Hindlimb muscle (tissue), 1 donor: ENCODE measurements at places on chromosomes 7 and 10.

DNA sequence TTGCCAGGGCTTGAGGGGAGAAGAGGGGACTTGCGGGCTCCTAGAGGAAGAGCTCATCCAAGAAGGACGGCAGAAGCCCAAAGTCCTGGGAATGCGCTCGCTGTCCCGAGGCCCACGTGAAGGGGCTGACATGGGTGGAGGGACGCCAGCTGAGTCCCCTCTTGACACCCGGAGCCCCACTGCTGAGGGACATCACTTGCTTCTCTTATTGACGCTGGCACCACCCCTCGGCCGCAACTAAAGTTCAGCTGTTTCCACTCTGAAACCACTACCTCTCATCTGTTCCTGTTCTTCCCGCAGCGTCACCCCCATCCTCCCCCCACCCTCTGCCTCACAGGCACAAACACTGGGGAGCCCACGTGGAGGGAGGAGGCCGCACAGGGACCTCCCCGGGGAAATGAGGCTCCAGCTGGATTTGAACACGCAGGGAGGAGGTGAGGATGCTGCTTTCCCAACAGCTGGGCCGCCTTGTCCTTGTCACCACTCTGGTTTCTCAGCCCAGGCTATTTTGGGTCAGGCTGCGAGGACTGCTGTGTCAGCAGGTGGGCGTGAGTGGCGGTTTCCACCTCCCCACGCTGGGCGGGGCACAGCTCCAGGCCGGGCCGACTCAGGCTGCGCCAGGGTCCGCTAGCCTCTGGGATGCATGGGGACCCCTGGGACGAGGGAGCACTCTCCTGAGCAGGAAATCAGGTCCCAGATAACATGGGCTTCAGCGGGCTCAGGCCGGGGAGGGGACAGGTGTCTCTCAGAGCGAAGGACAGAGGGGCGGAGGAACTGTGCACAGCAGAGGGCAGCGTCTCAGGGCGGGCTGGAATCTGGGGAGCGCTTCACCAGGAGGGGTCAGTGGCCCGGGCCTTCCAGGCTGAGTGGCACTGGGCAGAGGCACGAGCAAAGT is 156.3 kb downstream of the ZNF248 start:
- DNase-seq, result no peak

GRCh38 chr7:17687361-17687760 is 252.9 kb downstream of the SNX13 start:
- no peak for DNase-seq

DNA sequence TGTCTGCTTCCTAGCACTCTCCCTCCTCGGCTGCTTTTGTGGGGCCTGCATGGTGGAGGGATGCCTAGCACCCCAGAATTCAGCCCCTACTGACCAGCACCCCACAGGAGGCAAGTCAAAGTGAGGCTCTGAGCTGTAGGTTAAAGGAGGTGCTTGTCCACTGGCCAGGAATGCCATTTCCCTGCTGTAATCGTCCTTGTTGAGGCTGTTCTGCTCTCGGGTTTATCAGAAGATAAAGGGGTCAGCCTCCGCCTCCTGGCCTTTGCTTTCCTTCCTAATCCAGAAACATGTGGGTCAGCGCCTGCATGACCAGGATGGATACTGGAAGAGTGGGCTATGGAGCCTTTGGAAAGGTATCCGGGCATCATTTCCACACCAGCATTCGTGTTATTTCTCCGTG is 98.9 kb downstream of the MKI67 start:
- no peak for DNase-seq

DNA sequence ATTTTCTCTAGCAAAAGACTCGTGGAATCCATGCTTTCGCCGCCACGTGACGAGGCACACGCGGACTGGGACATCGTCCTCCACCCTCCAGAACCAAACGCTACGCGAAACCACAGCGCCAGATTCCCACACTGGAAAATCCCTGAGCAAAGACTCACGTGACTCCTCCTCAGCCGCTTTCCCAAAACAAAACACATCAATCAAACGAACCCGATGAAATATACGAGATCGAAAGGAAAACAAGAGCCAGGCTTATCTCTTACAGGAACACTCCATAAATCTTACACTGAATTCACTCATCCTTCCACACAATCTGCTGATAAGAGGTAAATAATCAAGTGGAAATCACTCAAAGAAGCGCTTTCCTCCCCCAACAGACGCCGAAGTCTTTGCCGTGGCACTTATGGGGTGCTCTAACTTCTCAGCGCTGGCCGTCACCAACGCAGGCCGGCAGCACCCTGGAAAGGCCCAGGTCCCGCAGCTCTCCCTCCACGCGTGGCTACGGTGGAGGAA is 23.8 kb downstream of the DIP2C start:
- DNase-seq, result no peak

DNA sequence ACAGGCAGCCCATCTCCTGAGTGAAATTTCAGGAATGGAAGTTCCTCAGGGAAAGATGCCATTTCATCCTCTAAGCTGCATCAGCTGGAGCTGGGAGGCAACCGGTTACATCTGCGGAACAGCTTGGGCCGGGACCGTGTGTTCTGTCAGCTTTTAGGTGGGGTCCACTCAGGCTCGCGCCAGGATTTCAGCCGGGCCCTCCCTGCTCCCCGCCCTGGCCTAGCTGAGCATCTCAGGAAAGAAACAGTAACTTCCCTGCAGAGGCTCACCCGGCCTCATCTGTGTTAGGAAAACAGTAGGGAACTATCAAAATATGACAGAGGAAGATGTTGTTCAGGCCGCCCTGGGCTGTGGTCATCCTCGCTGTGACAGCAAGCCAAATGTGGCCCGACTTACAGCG is 110.4 kb downstream of the TRIL start:
- peak; percentile 32 for DNase-seq

- DNase-seq, result peak; percentile 95
Observed at GRCh38 chr7:1536743-1537534, 6.4 kb downstream of the MAFK start.

DNA sequence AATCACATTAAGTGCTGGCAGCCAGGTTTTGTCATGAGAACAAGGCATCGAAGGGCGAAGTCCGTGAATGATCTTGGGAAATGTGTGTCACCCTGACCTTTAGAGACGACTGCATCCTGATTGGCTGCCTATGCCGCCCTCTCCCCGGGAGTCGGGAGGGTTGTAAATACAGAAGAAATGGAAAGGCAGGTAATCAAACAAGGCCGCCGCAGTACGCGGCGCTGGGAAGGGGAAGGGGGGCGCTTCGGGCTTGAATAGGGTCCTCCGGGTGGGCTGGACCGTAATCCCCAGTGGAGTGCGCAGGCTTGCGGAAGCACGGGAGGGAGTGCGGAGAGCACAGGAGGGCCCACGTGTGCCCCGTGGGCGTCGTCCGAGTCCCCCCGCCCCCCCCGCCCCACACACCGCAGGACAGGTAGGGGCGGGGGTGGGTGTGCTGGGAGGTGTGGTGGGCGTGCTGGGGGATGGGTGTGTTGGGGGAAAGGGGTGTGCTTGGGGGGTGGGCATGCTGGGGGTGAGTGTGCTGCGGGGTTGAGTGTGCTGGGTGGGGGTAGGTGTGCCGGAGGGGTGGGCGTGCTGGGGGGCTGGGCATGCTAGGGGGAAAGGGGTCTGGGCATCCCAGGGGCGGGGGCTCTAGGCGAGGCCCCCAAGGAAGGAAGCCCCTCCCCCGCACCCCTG is 169.4 kb downstream of the ARHGAP12 start:
- no peak for DNase-seq

DNA sequence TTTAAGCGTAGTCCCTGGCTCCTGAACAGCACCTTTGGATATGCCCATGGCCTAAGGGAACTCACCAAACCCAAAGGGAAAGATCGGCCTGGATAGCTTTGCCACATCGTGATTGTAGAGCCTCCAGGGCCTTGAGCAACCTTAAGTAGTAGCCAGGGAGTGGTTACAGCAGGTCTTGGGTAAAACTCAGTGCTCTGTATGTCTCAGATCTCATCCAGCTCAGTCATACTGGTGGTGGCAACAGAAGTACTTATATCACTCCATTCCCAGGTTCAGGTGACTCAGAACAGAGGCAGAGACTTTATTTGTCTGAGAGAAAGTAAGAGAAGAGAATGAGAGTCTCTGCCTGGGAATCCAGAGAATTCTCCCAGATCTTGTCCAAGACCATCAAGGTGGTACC is 39.1 kb upstream of the AASS start:
- no peak for DNase-seq

- no peak for DNase-seq
Observed at GRCh38 chr7:78185149-78185745, 386.7 kb downstream of the PHTF2 start.

- no peak for DNase-seq
Observed at GRCh38 chr10:99604862-99605261, 15.4 kb downstream of the SLC25A28 start.

DNA sequence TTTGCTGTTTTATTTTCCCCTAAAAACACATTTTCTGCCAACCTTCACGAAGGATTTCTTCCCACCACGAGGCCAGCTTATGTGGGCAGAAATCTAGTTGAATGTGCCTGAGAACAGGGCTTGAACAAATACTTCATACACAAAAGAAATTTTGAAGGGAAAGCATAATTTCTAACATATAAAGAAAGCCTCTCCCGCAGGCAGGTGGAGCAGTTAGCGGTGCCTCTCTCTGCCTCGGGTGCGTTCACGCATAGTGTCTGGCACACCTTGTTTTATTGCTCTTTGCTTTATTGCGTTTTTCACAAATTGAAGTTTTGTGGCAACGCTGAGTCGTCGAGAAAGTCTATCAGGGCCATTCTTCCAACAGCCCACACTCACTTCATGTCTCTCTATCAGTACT is 7.0 kb upstream of the CSGALNACT2 start:
- no peak for DNase-seq

DNA sequence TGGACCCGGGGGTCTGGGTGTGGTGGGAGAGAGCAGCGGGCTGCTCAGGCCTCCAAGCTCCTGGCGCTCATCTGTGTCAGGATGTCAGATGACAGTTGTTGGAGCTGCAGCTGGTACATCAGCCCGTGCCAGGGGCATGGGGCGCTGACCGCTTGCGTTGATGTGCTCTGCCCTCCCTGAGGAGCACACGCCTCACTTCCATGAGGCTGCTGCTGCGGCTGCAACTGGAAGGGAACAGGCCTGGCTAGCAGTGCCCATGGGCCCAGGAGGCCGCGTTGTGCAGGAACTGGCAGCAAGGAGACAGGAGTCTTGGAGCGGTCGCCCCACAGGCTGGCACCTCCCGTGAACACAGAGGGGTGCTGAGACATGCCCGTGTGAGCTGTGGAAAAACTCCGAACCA is 361.3 kb upstream of the MKI67 start:
- no peak for DNase-seq

DNA sequence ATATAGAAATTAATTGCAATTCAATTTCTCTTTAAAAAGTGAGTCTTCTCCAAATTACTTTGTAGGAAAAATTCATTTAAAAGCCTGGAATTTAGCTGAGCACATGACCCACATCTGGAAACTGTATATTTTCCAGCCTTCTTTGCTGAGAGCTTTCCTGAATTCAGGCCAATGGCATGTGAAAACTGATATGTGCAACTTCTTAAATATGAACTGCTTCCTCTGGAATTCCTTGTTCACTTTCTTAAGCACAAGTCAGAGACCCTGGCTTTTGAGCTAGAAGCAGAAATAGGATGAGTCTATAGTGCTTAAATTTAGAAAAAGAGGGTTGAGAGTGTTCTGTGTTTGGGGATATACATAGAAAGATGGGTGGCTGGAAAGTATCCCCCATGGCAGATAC is 365.1 kb upstream of the MTPN start:
- DNase-seq, result peak; percentile 46

DNA sequence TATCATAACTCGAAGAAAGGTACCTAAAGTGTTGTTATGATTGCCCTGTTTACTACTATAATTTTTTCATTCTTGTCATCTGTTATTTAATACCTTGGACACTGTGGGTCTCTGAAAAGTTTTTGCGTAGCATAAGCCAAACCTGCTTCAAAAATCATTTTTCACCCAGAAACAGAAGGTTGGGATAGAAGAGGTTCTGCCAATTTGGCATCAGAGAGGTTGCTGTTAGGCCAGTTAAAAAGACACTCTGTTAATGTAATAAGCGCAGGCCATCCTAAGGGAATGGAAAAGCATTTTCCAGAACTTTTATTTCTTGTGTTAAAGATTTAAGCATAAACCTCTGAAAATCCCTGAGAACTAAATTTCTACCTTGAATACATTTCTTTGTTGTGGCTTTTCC is 212.2 kb downstream of the BMPER start:
- DNase-seq, result peak; percentile 73
